ENCODE measurements at places on chromosomes 2 and 18.

GRCh38 chr2:43178602-43179542, 47.5 kb downstream of the ZFP36L2 start:
- DNase-seq = peak; percentile 87

DNA sequence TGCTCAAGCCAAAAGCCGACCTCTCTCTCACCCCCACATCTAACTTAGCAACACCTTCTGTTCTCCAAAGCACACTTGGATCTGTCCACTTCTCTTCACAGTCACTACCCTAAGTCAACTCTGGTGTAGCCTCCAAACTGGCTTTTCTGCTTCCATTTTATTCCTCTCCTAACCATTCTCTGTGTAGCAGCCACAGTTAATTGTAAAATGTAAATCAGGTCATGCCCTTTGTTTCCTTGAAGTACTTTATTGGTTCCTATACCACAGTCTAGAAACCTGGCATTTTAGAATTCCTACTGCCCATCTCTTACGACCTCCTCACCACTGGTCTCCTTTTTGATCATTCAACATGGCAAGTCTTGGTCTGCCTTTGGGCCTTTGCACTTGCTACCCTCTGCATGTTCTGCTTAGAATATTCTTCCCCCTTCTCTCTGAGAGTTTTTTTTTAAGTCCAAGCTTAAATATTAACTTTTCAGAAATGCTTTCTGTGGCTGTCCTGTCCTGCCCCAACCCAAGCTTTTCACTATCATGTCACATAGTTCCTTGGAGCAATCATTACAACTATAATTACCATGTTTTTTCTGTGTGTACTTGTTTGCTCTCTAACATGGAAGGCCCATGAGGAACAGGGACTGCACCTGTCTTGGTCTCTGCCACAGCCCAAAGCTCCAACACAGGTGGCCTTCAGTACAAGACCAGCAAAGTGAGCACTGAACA, 42.9 kb downstream of the PLA2R1 start:
- DNase-seq = no peak

GRCh38 chr2:85506768-85507181, 32.2 kb upstream of the MAT2A start:
- DNase-seq = no peak

GRCh38 chr18:71068338-71068737, 779.5 kb downstream of the SOCS6 start:
- DNase-seq = no peak

DNA sequence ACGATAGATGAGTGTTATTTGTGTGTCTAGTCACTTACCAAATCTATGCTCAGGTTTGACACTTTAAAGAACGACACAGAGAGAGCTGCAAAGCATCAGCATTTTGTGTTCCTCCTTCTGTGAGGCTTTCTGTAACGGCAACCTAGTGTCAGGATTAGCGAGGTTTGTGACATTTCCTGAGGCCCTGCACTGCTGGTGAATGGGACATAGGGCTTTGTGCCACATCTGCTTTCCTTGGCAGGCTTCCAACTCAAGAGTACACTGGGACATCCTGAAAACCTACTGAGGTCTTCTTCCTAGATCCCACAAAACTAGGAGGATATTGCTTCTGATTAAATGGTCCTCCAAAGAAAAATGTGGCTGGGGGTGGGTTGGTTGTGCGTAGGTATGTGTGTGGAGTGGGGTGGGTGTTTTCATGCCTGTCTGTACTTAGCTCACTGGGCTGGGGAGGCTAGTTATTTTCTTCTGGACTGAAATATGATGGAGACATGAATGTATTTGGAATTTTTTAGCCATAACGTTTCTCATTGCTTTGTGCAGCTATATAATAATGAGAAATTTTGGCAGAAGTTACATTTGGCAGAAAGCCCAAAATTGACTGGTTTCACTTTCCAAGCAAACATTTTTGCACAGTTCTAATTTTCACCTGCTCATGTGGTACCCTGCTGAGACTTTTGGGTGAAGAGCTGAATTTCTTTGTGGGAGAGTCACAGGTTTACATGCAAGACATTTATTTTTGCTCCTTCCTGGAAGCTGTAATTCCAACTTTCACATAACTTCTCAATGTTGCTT, 308.4 kb downstream of the XIRP2 start:
- DNase-seq = peak; percentile 50

Measured in foreskin fibroblast (primary cell).